ENCODE measurements at places on chromosomes 2 and 18. TPM values are rescaled to one million over a fixed set of nuclear protein-coding genes. Genes with fewer than 3 reads are reported as not detected.
A peak's percentile ranks its signal among the peaks of the same experiment; 100 is the strongest.

GRCh38 chr2:71834796-71835195 is 312.9 kb downstream of the CYP26B1 start:
- H3K4me1 ChIP-seq: no peaks in the 10 kb centered on the region
- H3K27ac ChIP-seq: no peak overlapping the region
- no peaks in the 10 kb centered on the region for H3K36me3 ChIP-seq

DNA sequence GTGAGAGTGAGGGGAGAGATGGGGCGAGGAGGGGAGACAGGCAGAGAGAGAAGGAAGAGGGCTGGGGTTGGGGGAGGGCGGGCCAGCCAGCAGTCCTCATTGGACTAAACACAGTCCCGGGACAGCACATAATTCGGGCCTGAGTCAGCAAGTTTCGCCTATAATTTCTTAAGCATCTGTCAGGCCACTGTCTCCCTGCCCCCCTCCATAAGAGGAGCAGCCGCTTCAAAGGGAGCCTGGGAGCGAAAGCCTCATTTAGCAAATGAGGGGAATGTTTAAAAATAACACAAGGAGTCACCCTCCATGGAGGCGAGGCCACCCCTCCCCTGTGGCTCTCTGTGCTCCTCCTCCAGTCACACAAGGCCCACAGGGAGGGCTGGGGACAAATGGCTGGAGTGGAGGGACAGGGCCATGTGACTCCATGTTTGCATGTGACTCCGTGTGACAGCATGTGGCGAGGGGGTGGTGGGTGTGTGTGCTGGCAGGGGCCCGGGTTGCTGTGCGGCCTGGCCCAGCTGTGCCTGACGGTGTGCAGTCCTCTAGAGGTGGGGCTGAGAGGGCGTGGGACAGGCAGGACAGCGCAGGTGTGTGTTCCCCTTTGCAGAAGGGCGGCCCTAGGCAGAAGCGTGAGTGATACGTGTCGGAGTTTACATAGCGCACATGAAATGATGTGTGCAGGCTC is 162.4 kb downstream of the CELF4 start:
- H3K4me3 ChIP-seq: no peak overlapping the region
- no peaks in the 10 kb centered on the region for H3K27me3 ChIP-seq
- no peak for DNase-seq
- H3K36me3 ChIP-seq: no peaks in the 10 kb centered on the region
- no peak overlapping the region for H3K27ac ChIP-seq

GRCh38 chr2:45275806-45276205 is 266.6 kb upstream of the SIX2 start:
- H3K4me1 ChIP-seq: peaks cover 9% of the 10 kb centered on the region
- no peak for DNase-seq
- no peak overlapping the region for H3K4me3 ChIP-seq
- no peak overlapping the region for H3K27ac ChIP-seq

- H3K36me3 ChIP-seq: peaks cover 47% of the 10 kb centered on the region
- peak overlapping the region; percentile 66 for H3K4me3 ChIP-seq
- no peaks in the 10 kb centered on the region for H3K27me3 ChIP-seq
- peaks cover 82% of the 10 kb centered on the region for H3K4me1 ChIP-seq
- DNase-seq: no peak
Measured at GRCh38 chr18:48923746-48924629, 26.8 kb downstream of the SMAD7 start.

GRCh38 chr18:35345460-35345921 is 1.3 kb upstream of the ZNF24 start:
- peaks cover 11% of the 10 kb centered on the region for H3K36me3 ChIP-seq
- H3K4me1 ChIP-seq: peaks cover 31% of the 10 kb centered on the region
- DNase-seq: no peak
- H3K27me3 ChIP-seq: no peaks in the 10 kb centered on the region

DNA sequence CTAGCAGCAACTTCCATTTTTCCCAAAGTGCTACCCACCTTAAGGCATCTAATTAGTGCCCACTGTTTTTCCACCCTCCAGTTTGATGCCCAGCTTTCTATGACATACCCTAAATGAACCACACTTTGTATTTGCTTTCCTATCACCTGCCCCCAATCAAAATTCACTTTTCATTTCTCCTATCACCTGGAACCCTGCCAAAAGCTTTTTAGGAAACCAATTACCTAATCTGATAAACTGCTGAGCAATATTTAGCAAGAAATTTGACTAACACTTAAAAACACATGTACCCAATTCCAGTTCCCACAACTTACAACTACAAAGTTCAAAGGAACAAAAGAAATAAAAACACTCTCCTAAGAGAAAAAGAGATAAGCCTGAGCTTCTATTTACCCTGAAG is 71.7 kb downstream of the IKZF2 start:
- H3K27ac ChIP-seq: no peak overlapping the region
- no peaks in the 10 kb centered on the region for H3K27me3 ChIP-seq
- no peak overlapping the region for H3K4me3 ChIP-seq
- peaks cover 1% of the 10 kb centered on the region for H3K4me1 ChIP-seq

DNA sequence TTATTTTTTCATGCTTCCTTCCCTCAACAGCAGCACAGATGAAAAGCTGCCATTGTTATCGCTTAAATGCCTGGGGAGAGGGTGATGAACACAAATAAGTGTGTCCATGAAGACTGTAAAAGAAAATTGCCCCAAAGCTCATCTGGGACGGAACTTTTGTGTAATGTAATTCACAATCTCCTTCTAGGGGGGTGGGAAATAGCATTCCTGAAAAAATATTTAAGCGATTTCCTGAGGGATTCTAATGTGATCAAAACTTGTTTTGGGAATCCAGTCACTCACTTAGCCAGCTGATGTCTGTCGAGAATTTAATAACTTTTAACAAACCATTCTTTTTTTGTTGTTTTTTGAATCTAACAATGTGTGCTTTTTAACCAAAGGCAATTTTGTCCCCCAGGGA is 427.9 kb downstream of the PLCL1 start:
- no peak overlapping the region for H3K27ac ChIP-seq
- no peaks in the 10 kb centered on the region for H3K36me3 ChIP-seq
- no peak for DNase-seq
- peaks cover 14% of the 10 kb centered on the region for H3K27me3 ChIP-seq

GRCh38 chr2:152462779-152463178 is 127.8 kb downstream of the FMNL2 start:
- H3K27ac ChIP-seq: no peak overlapping the region
- no peak for DNase-seq
- H3K4me1 ChIP-seq: no peaks in the 10 kb centered on the region
- no peaks in the 10 kb centered on the region for H3K36me3 ChIP-seq

DNA sequence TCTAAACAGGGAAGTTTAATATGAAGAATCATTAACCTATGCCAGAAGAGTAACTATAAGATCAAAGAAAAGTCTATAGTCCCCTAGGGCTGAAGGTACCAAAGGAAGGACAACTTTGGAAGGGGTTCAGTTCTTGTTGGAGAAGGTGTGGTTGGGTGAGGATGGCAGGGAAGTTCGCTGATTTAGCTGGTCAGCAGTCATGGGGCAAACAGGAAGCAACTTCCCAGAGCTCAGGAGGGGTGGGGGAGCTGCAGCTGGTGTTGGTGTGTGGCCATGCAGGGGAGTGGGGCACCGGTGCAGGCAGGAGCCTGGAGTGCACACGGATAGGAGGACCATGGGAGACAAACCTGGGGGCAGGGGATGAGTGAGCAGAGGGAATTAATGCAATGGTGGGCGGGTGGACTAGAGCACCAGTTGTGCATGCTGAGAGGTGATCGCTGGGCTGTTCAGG is 34.0 kb downstream of the FHOD3 start:
- H3K27ac ChIP-seq: no peak overlapping the region
- H3K36me3 ChIP-seq: no peaks in the 10 kb centered on the region
- H3K4me1 ChIP-seq: no peaks in the 10 kb centered on the region
- peaks cover 5% of the 10 kb centered on the region for H3K27me3 ChIP-seq

GRCh38 chr18:44636241-44636640 is 44.4 kb upstream of the SETBP1 start:
- no peak overlapping the region for H3K27ac ChIP-seq
- peaks cover 1% of the 10 kb centered on the region for H3K4me1 ChIP-seq
- peaks cover 10% of the 10 kb centered on the region for H3K27me3 ChIP-seq
- H3K4me3 ChIP-seq: no peak overlapping the region

DNA sequence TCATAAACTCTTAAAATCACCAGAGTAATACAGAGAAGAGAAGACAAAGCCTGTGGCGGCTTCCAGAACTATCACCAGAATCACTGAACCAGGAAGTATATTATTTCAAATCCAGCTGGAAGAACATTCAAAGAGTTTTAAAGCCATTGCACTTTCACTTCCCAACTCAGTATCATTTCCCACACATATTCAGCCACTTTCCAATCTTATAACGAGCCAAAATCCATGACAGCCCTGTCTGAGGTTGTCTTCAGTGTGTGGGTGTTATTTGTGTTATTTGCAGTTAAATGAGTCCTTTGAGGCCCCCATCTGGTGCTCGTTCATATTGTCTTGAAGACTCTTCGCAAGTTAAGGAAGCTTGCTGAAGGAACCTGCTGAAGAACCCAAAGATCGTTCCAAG is 559.9 kb downstream of the TSN start:
- no peaks in the 10 kb centered on the region for H3K36me3 ChIP-seq
- H3K27me3 ChIP-seq: no peaks in the 10 kb centered on the region
- H3K4me1 ChIP-seq: no peaks in the 10 kb centered on the region
- DNase-seq: no peak
- no peak overlapping the region for H3K4me3 ChIP-seq
- H3K27ac ChIP-seq: no peak overlapping the region

GRCh38 chr18:48851599-48851960 is 99.2 kb downstream of the SMAD7 start:
- no peaks in the 10 kb centered on the region for H3K36me3 ChIP-seq
- H3K4me1 ChIP-seq: peaks cover 43% of the 10 kb centered on the region
- peaks cover 2% of the 10 kb centered on the region for H3K27me3 ChIP-seq
- no peak overlapping the region for H3K27ac ChIP-seq
- no peak for DNase-seq

DNA sequence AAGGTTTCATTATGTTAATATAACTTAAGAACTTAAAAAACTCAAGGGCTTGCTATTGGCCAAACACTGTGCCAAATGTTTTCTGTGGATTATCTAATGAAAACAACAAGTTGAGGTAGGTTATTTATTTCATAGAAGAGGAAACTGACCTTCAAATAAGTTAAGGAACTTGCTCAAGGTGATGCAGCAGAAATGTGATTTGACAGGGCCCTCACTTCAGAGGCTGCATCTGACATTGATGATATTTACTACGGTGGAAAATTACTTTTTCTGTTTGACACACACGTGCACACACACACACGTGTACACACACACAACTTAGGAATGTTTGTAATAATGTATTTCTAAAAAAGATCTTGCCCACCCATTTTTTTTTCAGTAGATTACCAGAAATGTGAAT is 137.2 kb upstream of the CXCR4 start:
- no peak overlapping the region for H3K4me3 ChIP-seq
- H3K27ac ChIP-seq: no peak overlapping the region
- H3K36me3 ChIP-seq: no peaks in the 10 kb centered on the region
- no peak for DNase-seq

GRCh38 chr2:148553332-148553887 is 91.1 kb upstream of the EPC2 start:
- H3K4me3 ChIP-seq: no peak overlapping the region
- no peak overlapping the region for H3K27ac ChIP-seq
- no peak for DNase-seq
- no peaks in the 10 kb centered on the region for H3K36me3 ChIP-seq
- no peaks in the 10 kb centered on the region for H3K27me3 ChIP-seq

SESTD1 gene
- 21.8 TPM for total RNA-seq

ARMC9 gene
- total RNA-seq: 0.45 TPM

SP140 gene
- total RNA-seq: 53.3 TPM

GAL3ST2 gene
- total RNA-seq: not detected

IGFBP5 gene
- not detected for total RNA-seq

PROKR1 gene
- not detected for total RNA-seq

All from activated CD4-positive, alpha-beta T cell treated with anti-CD3 and anti-CD28 coated beads, Interleukin-2, amount 10 ng/mL, durations not matched to agents 7 days and 5 days (primary cell).